ENCODE measurements at places on chromosomes 5 and 9.

GRCh38 chr5:157049605-157050004 is 9.3 kb downstream of the HAVCR1 start:
- no peak for DNase-seq

DNA sequence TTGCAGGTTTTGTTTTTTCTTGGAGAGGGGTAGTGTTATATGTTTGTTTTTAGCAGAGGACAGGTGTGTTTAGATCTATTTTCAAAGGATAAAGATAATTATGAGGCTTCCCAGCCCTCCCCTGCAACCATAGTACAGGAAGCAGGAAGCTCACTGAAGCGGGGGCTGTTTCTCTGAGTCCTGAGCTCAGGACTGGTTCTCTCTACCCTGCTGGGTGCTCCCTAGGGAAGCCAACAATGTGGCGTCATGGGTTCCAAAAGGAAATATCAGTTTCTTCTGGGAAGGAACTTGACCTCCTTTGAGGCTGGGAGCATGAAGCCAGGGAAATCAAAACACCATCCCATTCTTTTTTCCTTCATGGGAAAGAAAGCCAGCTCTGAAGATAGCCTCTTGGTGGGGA is 62.2 kb downstream of the RAD23B start:
- DNase-seq: no peak

DNA sequence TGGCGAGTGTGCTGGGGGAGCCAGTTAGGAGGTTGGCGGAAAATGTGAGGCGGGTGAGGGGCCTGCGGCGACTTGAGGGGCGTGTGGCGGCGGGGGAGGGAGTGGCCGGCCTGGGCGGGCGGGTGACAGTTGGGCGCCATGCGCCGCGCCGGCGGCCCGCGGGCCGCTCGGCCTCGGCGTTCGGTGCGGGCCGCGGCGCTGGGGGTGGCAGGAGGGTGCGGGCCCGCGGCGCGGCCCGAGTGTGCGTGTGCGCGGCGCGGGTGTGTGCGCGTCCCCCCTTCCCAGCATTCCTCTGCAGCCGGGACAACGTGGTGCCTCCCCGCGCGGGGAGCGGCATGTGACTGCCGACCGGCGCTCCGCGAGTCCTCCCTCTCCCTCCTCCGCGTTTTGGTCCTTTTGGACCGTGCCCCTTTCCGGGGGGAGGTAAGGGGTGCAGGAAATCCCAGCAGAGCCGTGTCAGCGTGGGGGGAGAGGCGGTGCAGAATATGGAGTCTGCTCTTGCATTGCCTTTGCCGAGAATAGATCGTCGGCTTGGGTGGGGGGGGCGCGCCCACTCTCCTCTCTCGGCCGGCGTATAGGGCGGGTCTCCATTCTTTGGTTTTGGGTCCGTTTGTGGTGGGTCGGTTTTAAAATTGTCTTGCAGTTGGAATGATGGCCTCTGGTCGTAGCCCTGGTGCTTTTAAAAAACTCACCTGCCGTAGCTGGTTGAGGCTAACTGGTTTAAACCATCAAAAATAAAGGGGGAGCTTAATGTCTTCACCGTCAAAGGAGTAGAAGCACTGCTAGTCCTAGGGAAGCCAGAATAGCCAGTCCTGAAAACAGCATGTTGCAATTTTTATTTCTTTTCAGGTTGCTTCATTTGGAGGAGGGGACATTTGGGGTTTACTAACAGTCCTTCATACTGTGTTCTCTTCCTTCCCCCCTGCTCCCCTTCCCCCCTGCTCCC is 2.0 kb downstream of the LARP1 start:
- DNase-seq: no peak

DNA sequence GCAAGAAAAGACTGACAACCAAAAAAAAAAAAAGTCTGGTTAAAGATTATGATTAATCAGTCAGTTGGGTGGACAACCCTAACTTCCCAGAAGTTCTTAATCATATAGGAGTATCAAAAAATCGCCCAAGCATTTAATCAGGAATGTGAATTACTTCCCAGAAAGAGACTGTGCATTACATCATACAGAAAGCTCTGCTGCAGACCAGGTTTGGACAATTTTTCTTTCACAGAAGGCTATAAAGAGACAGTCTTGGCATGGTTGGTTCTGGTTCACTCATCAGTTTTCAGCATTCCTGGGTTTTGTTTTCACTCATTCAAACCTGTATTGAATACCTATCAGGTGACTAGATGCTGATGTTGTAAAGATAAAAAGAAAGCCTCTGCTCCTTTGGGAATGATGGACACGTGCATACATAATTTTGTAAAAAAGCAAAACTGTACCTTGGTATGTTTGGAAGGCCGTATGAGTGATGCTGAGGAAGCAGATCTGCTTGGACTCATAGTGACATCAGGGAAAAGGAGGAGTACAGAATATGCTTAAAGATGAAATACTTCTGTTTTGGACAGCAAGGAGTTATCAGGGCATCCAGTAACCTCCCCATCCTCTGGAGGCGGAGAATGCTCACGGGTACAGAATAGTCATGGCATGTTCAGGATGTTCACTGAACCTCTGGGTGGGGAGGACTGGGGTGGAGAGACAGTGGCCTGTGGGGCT is 178.4 kb downstream of the GNA14 start:
- no peak for DNase-seq
